Upper lobe of left lung (tissue), 6 donors: ENCODE measurements at places on chromosomes 11 and 22. TPM values are rescaled to one million over a fixed set of nuclear protein-coding genes. Genes with fewer than 3 reads are reported as not detected.
A peak's percentile ranks its signal among the peaks of the same experiment; 100 is the strongest.

DNA sequence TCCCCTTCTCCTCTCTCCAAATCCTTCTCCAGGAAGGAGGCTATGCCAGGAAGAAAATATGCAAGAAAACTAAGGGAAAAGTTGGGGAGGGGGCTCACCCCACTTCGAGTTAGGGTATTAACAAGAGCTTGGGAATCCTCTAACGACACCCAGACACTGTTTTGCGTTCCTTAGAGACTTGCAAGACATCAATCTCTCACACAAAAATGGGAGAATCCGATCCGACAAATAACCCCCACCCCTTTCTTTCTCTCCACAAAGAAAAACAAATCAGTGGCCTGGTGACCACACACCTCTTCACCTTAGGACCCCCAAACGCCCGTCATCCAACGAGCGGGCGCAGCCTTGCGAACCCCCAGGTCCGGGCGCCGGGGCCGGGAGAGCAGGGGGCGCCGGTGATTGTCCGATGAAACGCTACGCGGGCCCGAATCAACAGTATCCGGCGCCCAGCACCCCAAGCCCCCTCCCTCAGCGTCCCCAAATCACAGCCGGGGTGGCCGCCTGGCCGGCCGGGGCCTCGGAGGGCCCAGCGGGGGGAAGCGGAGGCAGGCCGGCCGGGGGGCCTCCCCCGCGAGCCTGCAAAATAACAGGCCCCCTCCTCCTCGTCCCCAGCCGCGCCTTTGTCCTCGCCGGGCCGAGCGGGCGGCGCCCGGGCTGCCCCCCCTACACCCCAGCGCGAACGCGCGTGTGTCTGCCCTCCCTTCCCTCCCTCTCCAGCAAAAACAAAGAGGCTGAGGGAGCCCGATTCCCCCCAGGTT is 690 bp downstream of the CSNK1E start:
- DNase-seq = peak; percentile 94

- DNase-seq = no peak
Measured at GRCh38 chr22:41308544-41308947, 7.2 kb downstream of the ZC3H7B start.

POGLUT3 gene
- 24.0 TPM for total RNA-seq

GRCh38 chr11:4626207-4627099 is 10.8 kb upstream of the OR51D1 start:
- peak; percentile 44 for DNase-seq

DNA sequence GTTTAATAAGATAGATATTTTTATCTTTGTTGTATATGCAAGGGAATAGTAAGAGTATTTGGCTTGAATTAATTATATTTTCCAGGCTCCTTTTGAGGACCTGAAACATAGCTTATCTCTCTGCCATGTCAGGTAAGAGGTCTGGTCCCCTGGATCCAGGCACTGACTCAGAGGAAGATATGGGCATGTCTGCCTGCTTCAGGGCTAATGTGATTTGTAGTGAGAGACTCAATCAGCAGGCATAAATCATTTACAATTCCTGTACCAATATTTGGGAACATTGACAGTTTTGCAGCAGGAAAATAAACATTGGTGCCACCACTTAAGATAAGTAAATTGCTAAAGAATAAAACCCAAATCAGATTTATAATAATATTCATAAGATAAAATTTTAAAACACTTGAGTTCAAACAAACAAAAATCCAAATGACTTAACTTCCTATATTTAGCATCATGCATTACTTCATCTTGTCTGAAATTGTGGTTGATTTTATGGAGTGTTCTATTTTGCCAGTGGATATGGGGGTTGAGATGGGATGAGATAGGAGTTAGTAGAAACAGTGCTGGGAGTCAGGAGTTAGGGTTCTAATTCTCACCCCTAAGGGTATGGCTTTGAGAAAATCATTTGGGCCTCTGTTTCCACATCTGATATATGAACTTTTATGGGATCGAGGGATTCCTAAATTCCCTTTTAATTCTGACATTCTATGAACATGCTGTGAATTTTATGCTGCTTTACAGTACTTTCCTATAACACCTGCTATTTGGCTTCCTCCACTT is 5.1 kb upstream of the CALCA start:
- DNase-seq = no peak

GRCh38 chr22:26404851-26405421 is 24.1 kb upstream of the ASPHD2 start:
- DNase-seq = no peak

DNA sequence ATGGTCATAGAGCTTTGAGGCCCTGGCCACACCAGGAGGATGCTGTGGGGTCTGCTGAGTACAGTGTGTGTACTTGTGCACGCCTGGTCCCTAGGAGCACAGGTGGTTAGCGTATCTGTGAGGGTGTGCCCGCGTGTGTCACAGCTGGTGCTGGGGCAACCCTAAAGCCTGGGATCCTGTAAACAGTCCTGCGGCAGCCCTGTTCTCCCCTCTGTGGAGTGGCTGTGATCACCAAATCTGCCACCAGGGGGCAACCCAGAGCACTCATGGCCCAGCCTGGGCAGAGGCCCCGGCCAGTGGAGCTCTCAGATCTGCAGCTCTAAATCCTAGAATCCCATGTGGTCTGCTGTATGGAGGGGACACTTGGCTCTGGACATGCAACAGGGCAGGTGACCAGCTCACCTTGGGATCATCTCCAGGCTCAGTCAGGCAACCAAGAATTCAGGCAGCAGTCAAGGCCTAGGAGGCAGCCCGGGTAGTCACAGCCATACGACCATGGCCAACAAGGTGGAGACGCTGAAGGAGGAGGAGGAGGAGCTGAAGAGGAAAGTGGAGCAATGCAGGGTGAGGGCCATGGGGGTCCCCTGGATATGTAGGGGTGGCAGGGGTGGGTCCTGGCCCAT is 3.9 kb downstream of the SH3BP1 start:
- DNase-seq = no peak

DNA sequence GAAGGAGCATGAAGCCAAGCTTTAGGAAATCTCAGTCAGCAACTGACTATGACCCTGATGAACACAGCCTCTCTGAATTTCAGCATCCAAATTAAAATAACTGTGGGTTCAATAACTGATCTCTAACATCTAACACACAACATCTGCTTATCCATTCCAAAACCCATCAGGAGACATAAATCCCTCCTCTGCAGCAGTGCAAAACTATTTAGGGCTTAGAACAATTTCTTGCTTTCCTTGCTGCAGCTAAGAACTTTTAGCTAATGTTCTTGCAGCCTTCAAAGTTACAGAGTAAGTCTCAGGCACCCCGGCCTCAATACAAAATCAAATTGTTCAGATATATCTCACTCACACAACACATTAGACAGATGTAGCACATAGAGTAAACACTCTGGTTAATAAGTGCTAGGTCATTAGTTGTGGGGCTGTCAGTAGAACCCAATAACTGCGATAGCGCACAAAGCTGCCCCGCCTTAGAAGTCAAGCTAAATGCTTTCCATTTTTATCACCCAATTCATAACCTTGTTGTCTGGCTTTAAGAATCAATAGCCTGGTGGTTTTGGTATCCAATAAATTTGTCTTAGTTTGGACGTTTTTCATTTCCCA is 139.6 kb downstream of the LARGE1 start:
- no peak for DNase-seq

MUC5B gene
- 51.1 TPM for total RNA-seq

DNA sequence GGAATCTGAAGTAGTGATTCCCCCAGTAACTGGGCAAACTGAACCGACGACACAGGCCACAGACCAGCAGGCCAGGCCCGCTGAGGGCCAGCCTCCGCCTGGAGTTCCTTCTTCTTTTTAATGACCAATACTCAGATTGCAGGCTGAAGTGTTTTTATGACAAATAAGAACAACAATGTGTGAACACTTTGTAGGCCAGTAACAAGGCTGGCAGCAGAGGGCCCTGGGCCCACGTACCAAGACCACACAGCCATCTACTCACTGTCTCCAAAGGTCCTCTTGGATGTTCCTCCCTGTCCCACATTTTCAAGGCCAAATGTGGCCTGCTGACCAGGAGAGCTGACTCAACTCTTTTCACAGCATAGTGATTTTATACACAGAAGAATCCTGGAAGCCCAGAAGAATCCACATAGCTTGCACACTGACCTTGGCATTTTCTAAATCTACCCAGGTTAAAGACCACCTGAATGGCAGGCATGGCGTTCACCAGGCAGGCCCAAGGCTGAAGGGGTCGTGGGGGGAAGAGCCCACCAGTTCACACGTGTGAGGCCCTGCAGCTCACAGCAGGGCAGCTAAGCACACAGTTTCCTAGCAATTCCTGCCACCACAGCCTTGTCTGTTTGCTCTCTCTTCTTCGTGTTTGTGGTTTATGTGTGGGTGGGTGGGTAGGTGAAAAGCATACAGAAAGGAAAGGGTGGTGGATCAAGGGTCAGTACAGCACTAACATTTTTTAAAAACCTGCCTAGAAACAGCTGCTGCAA is 13.3 kb downstream of the SMCO4 start:
- DNase-seq = peak; percentile 69

SPON1 gene
- 12.6 TPM for total RNA-seq

DNA sequence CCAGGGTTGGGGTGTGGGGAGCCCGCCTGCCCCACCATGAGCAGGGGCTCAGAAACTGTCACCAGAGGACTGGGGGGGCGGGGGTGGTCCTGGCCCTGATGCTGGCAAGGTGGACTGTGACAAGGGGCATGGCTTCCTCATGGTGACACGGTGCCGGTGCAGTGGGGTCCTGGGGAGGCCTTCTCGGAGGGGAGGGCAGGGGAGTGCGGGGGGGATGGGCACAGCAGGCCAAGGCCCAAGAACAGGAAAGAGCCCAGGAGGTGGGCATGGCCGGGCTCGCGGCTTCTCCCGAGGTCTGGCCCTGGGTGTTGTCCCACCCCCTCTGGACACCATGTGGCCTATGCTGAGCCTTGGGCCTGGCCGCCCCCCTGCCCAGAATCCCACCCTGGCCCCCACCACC is 47.2 kb downstream of the MOB2 start:
- peak; percentile 65 for DNase-seq

KMT2A gene
- 50.4 TPM for total RNA-seq

TTC36 gene
- total RNA-seq = not detected

GRCh38 chr11:44944181-44944852 is 6.4 kb downstream of the TP53I11 start:
- no peak for DNase-seq
